ENCODE measurements at places on chromosomes 3 and 15.

DNA sequence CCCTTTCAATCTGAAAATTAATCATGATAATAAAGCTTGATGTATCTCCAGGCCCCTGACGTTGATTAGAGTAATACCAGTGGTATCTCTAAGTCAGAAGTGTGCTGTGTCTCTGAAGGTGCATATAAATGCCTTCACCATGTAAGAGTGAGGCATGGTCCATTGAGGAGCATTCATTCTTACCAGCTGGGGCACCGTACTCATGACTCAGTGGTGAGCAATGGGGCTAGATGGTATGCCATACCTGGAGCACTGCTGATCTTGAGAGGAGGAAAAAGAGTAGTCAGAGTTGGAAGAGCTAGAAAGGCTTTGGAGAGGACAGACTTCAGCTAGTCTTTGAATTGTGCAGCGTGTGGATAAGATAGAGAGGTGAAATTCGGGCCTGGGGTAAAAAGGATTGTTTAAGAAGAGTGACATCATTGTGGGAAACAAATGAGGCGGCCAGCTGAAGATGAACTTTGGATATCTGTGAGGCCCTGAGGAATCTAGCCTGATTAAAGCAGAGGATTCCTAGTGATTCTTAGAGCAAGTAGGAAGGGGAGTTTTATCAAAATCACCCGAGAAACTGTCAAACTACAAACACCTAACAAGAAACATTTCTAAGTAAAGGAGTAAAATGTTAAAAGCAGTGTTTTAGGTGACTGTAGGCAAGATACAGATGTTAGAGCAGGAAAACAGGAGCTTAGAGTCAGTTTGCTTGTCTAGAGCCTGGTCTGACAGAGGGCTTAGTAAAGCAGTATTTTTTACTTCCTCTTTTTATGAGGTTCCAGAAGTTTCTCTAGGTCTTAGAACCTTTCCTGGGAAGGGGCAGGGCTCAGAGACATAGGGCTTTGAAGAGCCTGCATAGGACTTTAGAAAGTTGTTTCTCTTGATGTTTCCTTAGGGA lies 13.6 kb downstream of the TMOD3 start:
- peak; percentile 78 for DNase-seq

DNA sequence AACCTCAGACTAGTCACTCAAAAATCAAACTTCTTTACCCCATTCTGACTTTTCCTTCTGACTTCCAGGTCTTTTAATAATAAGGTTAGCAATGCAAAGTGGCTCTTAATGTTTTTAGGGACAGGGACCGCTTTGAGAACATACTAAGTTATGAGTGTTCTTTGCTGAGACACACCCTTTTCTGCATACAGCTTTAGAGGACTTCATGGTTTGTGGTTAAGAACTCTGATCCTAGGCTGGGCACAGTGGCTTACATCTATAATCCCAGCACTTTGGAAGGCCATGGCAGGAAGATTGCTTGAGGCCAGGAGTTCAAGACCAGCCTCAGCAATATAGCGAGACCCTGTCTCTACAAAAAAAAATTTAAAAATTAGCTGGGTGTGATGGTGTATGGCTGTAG lies 85.8 kb upstream of the CACNA2D3 start:
- DNase-seq: no peak

GRCh38 chr3:115989684-115990421 lies 366.5 kb downstream of the GAP43 start:
- peak; percentile 67 for DNase-seq

DNA sequence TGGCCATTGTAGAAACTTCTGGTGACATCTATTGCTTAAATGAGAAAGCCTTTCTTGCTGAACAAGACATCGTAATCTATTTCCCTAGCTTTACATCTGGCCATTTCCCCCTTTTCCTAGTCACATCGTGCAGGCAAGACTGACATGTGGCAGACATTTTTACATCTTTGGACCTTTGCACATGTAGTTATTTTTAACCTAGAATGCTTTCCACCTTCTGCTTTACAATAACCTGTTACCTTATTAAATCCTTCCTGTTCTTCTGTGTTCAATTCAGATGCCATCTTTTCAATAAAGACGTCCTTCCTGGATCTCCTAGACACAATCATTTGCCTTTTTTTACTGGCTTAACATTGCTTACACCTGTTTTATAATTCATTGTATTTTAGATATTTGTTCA lies 343.3 kb downstream of the DIPK2A start:
- DNase-seq: no peak

All from iris pigment epithelial cell (primary cell).